ENCODE measurements at places on chromosomes 2 and 18. TPM values are rescaled to one million over a fixed set of nuclear protein-coding genes. Genes with fewer than 3 reads are reported as not detected.

- H3K27ac ChIP-seq, result no peak overlapping the region
- DNase-seq, result no peak
- H3K36me3 ChIP-seq, result no peaks in the 10 kb centered on the region
- no peak overlapping the region for H3K4me3 ChIP-seq
- no peaks in the 10 kb centered on the region for H3K4me1 ChIP-seq
Measured at GRCh38 chr2:8412082-8412481, 269.8 kb upstream of the ID2 start.

GRCh38 chr2:54176577-54176976, 61.2 kb downstream of the ACYP2 start:
- no peaks in the 10 kb centered on the region for H3K4me1 ChIP-seq
- H3K36me3 ChIP-seq, result no peaks in the 10 kb centered on the region
- H3K27me3 ChIP-seq, result no peaks in the 10 kb centered on the region
- no peak overlapping the region for H3K27ac ChIP-seq
- no peak overlapping the region for H3K4me3 ChIP-seq
- DNase-seq, result no peak

DNA sequence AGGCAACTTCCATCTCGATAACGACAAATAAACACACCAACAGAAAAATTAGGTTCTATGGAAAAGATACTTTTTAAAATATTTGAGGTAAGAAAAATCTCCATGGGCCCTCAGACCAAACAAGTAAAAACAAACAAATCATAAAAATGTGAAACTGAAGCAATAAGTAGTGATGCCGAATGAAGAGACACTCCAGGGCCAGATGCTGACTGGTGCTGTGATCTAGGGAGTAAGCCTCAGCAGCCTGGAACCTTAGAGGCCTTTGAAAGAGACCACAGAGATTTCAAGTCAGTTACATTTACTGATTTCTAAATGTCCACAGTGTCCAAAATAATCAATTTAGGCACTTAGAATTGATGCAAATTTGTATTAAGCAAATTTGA, 1144.7 kb downstream of the CNTNAP5 start:
- no peak overlapping the region for H3K4me3 ChIP-seq
- H3K27ac ChIP-seq, result no peak overlapping the region
- DNase-seq, result no peak
- H3K36me3 ChIP-seq, result no peaks in the 10 kb centered on the region
- no peaks in the 10 kb centered on the region for H3K4me1 ChIP-seq
- no peaks in the 10 kb centered on the region for H3K27me3 ChIP-seq

DNA sequence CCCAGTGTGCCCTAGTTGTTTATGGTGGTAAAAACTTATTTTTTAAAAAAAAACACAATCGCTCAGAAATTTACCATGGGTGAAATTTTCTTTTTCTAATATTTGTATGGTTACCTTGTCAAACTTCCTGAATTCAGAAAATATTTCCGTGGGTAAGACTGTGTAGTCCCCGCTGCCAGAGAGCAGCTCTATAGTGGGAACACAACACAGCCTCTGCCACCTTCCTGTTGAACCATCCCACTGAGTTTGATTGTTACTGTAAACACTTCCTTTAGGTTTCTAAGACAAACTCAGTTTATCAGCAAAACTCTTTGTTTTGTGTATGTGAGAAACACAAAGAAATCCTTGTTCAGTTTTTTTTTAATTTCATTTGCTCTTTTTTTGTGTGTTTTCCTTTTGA, 17.9 kb downstream of the DNAH6 start:
- no peaks in the 10 kb centered on the region for H3K36me3 ChIP-seq
- DNase-seq, result no peak
- no peaks in the 10 kb centered on the region for H3K27me3 ChIP-seq
- no peak overlapping the region for H3K27ac ChIP-seq
- H3K4me1 ChIP-seq, result no peaks in the 10 kb centered on the region

DNA sequence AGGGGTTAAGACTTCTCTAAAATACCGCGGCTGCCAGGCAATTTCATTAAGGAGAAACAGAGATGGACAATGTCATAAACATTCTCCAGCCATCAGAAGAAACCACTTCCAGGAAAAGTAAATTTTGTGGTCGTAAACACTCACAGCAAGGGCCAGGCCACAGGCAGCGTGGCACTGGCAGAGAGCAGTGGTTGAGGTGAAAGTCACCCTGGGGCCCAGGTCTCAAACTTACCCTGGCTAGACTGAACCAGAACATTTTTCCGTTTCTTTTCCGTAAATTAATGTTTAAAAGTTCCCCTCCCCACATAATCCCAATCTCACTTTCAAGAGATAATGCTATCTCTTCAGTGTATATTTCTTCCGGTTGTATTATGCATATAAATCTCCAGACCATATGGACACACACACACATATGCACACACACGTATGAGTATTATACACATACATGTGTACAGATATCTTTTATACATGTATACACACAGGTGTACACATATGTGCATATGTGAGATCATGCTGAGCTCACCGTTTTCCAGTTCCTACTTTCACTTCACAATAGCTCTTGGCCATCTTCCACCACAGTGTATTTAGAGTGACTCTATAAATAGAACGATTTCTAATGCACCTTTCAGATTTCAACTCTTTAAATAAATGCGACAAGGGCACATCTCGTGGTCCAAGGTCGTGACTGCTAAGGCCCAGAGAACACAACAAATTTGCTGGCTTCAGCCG, 90.1 kb downstream of the MALT1 start:
- H3K27me3 ChIP-seq, result no peaks in the 10 kb centered on the region
- H3K4me3 ChIP-seq, result no peak overlapping the region
- peaks cover 8% of the 10 kb centered on the region for H3K4me1 ChIP-seq
- H3K36me3 ChIP-seq, result no peaks in the 10 kb centered on the region
- DNase-seq, result no peak
- H3K27ac ChIP-seq, result no peak overlapping the region

- no peak for DNase-seq
- H3K36me3 ChIP-seq, result no peaks in the 10 kb centered on the region
- H3K4me3 ChIP-seq, result no peak overlapping the region
Measured at GRCh38 chr2:64667535-64667934, 13.8 kb upstream of the SERTAD2 start.

DNA sequence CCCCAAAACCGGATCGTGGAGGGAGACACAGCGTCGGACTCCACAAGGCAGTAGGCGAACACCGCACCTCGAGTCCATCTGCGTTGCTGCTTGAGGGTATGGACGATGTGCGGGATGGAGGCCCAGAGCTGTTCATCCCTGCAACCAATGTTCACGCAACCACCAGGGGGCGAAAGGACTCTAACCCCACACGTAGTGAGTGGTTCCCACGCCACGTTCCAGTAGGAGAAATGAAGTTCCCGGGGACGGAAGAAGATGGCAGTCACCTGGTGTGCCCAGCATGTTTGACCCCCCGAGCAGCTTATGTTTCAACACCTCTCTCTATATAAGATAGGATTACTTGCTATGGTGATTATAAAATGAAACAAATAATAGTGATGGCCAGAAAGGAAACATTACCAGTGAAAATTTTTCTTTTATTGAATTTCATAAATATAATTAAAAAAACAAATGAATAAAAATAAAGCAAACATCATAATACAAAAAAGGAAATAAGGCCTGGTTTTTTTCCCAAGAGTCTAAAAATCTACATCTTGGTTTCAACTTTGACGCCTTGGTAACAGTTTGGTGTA, 184.3 kb downstream of the SH3BP4 start:
- H3K27me3 ChIP-seq, result no peaks in the 10 kb centered on the region
- no peak overlapping the region for H3K27ac ChIP-seq
- DNase-seq, result no peak
- H3K36me3 ChIP-seq, result no peaks in the 10 kb centered on the region
- H3K4me3 ChIP-seq, result no peak overlapping the region
- no peaks in the 10 kb centered on the region for H3K4me1 ChIP-seq

DNA sequence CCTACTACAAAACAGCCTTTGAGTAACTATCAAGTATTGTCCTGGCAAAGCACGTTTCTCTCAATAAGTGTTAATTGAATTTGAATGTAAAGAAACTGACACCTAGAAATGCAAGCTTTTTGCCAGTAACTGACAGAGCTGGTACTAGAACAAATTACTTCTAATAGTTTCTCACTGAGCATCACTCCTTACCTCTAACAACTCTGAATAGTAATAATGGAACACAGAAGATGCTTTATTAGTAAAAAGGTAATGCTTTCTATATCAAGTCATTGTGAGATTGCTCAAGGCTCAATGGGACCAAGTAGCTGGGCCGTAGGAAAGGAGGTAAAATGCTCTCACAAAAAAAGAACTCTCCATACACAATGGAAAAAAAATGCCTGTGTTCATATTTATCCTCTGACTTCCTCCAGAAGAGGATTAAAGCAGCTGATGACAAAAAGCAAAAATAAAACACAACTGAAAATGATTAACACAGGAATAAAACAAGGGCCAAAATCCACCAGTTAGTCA, 11.8 kb downstream of the RASGRP3 start:
- no peak overlapping the region for H3K4me3 ChIP-seq
- H3K4me1 ChIP-seq, result no peaks in the 10 kb centered on the region
- H3K36me3 ChIP-seq, result no peaks in the 10 kb centered on the region
- H3K27me3 ChIP-seq, result no peaks in the 10 kb centered on the region
- no peak overlapping the region for H3K27ac ChIP-seq

C1GALT1C1L gene
- not detected for total RNA-seq

OTX1 gene
- 0.85 TPM for total RNA-seq
